HuH-7.5 (cell line): ENCODE measurements at places on chromosomes 11 and 22.

DNA sequence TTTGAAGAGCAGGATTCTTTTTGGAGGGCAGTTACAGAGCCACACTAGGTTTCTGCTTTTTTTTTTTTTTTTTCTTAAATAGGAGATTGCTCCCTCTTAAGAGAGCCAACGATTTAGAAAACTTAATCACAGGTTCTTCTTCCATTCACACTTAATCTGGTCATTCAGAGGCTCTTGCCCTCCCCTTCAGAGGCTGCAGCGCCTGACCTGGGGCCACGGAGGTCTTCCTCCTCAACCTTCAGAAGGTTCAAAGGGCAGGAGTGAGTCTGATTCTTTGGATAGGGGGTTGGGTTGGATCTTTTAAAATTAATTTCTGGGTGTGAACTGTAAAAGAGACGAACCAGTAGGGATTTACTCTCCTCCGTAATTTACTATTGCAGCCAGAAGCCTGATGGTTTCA is 57.1 kb downstream of the ZNRF3 start:
- no peak for DNase-seq

DNA sequence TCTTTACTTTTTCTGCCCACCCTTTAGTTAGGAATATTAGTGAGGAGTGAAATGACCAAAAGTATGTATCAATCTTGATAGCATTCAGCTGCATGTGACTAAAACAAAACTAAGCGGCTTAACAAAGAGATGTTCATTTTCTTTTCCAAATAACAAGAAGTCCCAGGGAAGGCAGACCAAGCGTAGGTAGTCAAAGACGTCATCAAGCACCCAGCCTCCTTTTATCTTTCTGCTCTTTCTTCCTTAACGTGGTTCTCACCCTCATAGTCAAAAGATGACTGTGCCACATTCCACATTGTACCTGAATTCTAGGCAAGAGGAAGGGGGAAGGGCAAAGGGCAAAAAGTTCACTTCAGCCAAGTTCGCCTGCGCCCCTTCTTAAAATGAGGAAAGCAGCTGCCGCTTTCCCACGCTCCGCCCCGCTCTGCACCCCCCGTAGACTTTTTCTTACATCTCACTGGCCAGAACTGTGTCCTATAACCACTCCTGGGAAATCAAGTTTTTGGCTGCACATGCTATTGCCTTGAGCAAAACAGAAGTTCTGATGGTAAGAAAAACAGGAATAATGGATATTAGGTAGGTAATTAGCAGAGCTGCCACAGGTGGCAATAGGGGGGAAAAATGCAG is 14.6 kb upstream of the PGM2L1 start:
- DNase-seq, result no peak

- no peak for DNase-seq
Measured at GRCh38 chr11:70915158-70915985, 337.0 kb downstream of the SHANK2 start.

- no peak for DNase-seq
Measured at GRCh38 chr11:127037596-127037995, 37.0 kb upstream of the KIRREL3 start.

- no peak for DNase-seq
Measured at GRCh38 chr11:118304227-118304567, 333 bp upstream of the CD3E start.

DNA sequence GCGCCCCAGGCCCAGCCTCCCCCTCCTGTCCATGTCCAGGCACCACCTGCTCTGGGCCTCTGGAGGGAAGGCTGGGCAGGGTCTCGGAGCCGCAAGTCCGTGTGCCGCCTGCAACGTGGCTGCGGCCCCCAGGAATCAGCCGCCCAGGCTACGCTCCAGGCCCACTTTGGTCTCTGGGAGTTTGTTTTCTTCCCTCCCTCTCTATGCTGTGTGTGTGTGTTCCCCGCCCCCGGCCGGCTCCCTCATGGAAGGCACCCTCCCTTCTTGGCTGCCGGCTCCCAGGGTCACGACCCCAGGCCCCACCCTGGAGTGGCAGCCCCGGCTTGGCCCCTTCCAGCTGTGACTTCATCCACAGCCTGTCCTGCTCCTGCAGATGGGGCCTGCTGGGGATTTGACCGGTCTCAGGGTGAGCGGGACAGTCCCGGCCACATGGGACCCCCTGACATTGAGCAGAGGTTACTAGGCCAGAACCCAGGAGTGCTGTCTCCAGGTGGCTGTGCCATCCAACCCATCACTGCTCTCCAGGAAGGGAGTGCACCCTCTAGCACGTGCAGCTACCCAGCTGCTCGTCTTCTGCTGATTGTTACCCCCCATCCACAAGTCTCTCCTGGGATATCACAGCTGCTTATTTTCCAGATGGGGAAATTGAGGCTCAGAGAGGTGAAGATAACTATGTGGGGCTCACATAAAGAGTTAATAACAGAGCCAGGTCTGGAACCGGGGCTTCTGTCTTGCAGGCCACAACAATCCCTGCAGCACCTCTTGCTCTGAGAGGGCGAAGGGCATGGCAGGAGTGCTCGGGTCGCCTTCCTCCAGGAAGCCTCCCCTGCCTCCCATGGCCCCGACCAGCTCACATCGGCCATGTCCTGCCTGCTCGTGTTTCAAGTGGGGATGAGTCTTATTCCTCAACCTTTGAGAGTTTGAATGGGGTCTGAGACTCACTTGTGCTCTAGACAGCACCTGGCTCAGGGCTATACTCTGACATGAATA is 2.8 kb upstream of the LIF start:
- DNase-seq, result no peak

- DNase-seq, result no peak
Measured at GRCh38 chr11:128496692-128497060, 90.7 kb downstream of the ETS1 start.

DNA sequence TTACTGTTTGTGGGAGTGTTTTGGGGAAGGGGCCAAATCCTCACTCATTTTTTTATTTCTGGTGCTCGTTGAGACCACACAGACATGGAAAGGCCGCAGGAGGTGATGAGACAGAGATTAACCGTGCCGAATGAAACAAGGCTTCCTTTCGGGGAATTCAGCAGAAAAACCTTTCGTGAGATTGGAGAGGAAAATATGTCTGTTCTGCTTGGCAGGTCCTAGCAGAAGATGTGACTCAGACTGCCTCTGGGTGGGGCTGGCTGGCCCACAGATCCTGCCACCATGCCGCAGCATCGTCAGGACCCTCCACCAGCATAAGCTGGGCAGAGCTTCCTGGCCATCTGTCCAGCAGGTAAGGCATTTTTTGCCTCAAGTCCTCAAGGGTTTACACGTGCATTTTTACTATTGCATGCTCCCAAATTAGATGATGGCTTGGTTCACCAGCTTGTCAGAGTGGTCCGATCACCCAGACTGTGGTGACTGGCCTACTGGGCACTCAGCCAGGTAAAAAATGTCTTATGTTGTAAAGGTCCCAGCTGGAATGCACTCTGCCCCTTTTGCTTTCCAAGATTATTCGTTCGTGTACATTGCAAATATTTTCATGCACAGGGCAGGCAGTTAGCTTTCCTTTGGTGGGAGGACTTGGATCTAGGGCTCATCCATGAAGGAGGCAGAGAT is 1.5 kb downstream of the DDB2 start:
- DNase-seq, result no peak

- no peak for DNase-seq
Measured at GRCh38 chr11:118008271-118008911, 22.2 kb downstream of the IL10RA start.

DNA sequence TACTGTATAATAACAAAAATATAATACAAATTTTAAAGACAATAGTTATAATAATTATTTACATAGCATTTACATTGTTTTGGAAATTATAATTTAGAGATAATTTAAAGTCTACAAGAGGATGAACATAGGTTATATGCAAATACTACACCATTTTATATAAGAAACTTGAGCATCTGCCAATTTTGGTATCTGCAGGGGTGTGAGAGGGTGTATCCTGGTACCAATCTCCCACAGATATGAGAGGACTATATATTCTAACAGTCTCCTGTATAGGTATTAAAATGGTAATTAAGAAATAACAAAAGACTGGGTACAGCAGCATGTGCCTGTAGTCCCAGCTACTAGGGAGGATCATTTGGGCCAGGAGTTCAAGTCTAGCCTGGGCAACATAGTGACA is 134.4 kb downstream of the APOL5 start:
- DNase-seq, result no peak

GRCh38 chr11:108392353-108392752 is 75.0 kb downstream of the C11orf65 start:
- DNase-seq, result no peak

DNA sequence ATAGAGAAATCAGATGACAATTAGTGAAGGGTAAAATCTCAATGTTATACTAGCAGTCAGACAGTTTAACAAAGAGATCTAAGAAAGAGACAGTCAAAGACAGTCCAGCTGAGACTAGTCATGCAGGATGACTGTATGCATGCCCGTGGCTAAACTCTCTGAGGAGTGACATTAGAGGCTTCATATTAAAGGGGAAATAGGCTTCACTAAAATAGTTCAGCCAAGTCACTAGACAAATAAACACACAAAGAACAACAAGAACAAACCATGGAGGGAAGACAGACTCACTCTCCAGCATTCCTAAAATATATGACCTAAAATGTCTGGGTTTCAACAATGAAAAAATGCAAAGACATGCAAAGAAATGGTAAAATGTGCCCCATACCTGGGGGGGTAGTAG is 18.6 kb upstream of the APLNR start:
- DNase-seq, result no peak

GRCh38 chr11:113091481-113091780 is 130.2 kb downstream of the NCAM1 start:
- DNase-seq, result no peak

GRCh38 chr11:32437495-32438345 is 2.4 kb upstream of the WT1 start:
- no peak for DNase-seq

GRCh38 chr22:45671783-45672563 is at the start of gene ATXN10:
ATXN10 (plus strand) TSS chr22:45671834; CDS start chr22:45672064, 230 bp downstream.
- DNase-seq, result peak; percentile 60

- DNase-seq, result no peak
Measured at GRCh38 chr11:115054570-115055538, 376.5 kb downstream of the NXPE2 start.

DNA sequence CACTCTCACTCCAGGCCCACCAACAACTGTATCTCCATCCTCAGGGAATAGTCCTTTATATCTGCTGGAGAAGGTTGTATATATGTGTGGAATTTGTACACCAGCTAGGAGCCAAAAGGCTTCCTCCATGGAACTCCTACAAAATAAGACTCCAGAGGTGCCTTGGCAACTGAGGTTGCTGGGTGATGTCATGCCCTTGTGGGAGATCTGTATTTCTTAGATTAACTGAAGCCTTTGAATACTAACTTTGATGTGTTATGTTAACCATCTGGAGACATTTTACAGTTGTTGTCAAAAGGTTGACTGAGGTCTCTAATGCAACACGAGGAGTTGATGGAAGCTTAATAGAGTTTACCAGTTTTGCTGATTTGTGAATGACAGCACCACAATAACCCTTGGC is 139.5 kb upstream of the TTC12 start:
- no peak for DNase-seq

GRCh38 chr11:60343094-60343704 is 16.1 kb downstream of the MS4A6E start:
- DNase-seq, result no peak

GRCh38 chr11:13875643-13876042 is 86.9 kb upstream of the SPON1 start:
- DNase-seq, result no peak

- no peak for DNase-seq
Measured at GRCh38 chr11:17887779-17888178, 125.1 kb downstream of the SERGEF start.

- DNase-seq, result no peak
Measured at GRCh38 chr11:95444309-95445241, 213.6 kb upstream of the SESN3 start.

- DNase-seq, result peak; percentile 59
Measured at GRCh38 chr11:61392981-61393595, 701 bp downstream of the TMEM216 start.

DNA sequence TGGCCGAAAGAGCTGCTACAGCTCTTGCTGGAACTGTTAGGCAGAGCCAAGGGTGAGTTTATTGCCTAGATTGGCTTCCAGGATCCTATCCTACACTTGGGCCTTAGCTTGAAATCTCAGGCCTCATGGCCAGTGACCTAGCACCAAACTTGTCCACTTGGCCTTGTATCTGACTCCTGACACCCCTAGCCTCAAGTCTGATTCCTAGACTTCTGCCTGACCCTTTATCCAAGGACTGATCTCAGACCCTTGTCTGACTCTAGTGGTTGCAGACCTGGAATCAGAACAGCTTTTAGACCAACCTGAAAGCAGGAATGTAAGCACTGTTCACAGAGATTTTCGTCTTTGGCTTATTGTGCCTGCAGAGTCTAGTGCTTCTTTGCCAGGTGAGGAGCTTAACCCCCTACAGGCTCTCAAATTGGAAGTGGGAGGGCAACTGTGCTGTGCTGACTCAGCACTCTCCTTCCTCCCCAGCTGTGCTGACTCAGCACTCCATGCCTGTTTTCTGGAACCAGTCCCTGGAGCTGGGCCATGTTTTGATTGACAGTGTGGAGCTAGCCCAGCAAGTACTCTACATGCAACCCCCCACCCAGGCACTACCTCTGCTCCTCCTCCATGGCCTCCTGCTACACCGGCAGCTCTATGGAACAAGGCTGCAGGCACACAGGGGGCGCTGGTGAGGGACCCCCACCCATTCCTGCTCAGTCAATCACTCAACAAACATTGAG is 35.1 kb downstream of the RRP8 start:
- DNase-seq, result no peak

DNA sequence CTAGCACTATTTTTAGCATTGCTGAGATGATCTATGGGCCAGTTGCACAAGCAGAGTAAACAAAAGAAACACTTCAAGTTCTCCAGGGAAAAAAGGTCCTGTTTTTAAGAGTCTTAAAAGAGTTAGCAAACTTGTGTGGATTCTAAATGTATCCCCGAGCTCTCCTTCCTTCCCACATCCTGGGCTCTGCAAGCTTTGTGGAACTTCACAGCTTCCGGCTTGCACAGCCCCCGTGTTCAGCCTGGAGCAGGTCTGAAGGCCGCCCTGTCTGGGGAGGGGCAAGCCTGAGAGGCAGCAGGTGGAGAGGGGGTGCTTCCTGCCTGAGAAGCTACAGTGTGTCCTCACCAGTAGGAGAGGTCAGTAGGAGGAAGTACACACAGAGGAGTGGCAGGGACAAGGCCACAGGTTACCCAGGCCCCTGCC is 35.1 kb upstream of the SUSD2 start:
- DNase-seq, result peak; percentile 75

- DNase-seq, result no peak
Measured at GRCh38 chr11:109648804-109649203, 226.8 kb downstream of the C11orf87 start.

DNA sequence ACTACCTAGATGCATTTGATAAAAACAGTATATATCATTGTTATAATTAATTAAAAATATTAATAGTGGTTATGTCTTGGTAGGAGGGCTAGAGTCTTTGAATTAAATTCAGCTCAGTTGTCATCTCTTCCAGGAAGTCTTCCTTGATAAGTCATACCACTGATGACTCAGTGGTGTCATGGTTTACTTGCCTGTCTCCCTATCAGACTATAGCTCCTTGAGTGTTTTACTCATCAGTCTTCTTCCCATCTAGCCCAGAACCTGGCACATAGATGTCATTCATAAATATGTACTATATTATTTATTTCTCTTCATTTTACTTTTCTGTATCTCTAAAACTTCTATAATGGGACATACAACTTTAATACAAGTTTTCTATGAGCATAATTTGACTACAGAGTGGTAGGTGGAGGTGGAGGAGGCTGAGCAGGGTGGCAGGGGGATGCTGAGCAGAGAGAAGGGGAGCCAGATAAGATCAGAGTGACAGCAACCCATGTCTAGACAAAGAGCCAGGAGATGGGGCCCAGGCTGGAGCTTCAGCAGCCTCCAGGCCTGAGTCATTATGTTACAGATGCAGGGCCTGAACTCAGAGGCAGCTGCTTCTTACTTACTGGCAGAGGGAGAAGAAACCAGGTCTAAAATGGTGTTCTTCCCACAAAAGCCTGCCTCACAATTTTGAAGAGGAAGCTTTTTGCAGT is 82.3 kb upstream of the PHOX2A start:
- no peak for DNase-seq
